CD4-positive, alpha-beta T cell treated with Interleukin-15 for 4 hours (primary cell): ENCODE measurements at places on chromosomes 6 and 20.
A peak's percentile ranks its signal among the peaks of the same experiment; 100 is the strongest.

DNA sequence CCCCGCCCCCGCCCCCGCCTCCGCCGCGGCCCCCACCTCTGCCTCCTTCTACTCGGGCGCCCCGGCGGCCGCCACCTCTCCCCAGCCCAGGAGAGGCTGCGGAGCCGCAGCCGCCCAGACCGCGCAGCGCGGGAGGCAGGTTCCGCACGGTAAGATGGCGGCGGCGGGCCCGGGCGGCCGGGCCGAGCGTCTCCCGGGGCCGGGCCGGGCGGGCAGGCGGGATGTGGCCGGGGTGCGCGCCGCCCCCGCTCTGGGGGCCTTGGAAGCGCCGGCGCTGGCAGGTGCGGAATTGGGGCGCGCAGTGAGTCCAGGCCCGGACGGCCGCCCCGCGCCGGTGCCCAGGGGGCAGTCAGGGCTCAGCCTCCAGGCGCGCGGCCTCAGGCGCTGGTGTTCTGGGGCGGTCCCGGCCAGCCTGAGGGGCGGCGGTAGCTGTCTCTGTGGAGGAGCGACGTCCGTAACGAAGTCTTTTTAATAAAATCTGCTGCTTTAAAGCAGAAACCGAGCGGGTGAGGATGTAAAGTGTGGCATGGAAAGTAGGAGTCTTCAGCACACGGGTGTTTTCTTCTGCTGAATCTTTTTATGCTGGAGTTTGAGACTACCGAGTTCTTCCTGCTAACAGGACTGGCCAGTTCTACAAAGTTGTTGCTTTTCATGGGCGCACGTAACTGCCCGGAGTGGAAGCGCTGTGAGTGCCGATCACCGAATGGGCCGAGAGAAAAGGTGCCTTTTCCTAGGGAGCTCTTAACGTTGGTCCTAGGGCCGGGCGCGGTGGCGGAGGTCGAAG, at the start of gene GID8:
Gene GID8 (plus strand): TSS at position 43 of the 784 bp plus-strand sequence. CDS start 3,356 bp downstream, outside the sequence.
- peak; percentile 35 for DNase-seq

GRCh38 chr20:38369389-38369788, 23.1 kb downstream of the LBP start:
- no peak for DNase-seq

- DNase-seq = no peak
Measured at GRCh38 chr6:65988006-65988405, 281.0 kb upstream of the EYS start.

DNA sequence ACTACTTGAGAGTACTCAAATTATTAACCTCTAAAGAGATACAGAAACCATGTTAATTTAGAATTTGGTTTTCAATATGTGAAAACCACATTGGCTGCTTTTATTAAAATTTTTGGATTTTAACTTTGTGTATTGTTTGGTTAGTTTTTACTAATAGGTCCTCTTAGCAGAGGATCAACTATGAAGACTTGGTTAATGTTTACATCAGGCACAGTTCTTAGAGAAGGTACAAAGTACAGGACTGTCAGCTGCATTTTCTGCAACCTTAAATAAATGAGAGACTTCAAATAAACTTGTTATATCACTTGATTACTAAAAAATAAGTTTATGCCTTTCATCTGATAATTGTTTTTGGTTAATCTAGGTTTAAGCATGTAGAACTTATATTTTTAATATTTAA, 89.1 kb downstream of the PHF3 start:
- DNase-seq = no peak

- no peak for DNase-seq
Measured at GRCh38 chr6:163826629-163827028, 412.1 kb downstream of the QKI start.

- DNase-seq = no peak
Measured at GRCh38 chr20:14481863-14482262, 144.5 kb upstream of the FLRT3 start.

- DNase-seq = no peak
Measured at GRCh38 chr20:12966468-12967085, 42.2 kb upstream of the SPTLC3 start.

- no peak for DNase-seq
Measured at GRCh38 chr20:1001911-1002681, at the start of gene RSPO4. Gene RSPO4 (minus strand): TSS chr20:1002311. CDS start chr20:1002164, 147 bp downstream.

DNA sequence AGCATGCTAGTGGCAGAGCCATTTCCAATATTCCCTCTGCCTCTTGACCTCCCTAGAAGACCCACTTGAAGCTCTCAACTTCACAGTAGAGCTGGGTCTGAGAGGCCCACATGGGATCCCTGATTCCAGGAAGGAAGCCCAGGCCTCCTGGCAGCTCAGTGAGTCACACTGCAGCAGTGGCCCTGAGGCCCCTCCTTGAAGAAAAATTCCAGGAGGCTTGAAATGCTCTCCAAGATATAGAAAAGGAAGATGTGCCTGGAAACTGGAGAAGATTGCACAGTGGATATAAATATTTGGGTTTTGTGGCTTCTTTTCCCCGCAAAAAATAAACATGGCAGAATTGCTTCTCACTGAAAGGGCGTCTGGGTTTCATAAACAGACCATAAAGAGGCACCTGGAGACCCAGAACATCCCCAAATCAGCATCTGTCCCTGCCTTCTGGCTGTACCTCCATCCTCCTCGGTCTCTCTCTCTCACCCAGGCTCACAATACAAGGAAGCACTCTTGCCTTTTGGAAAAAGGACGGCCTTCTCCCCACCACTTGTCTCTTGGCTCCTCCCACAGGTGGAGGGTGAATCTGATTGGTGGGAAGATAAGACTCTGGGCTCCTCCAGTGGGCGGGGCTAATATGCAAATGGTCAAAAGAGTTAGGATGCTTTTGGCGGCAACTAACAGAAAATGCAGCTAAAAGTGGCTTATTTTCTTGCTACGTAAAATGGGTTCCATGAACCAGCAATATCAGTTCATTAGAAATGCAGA, 200.0 kb upstream of the SULF2 start:
- DNase-seq = no peak

GRCh38 chr6:166836785-166837718, 119.3 kb downstream of the RNASET2 start:
- no peak for DNase-seq

DNA sequence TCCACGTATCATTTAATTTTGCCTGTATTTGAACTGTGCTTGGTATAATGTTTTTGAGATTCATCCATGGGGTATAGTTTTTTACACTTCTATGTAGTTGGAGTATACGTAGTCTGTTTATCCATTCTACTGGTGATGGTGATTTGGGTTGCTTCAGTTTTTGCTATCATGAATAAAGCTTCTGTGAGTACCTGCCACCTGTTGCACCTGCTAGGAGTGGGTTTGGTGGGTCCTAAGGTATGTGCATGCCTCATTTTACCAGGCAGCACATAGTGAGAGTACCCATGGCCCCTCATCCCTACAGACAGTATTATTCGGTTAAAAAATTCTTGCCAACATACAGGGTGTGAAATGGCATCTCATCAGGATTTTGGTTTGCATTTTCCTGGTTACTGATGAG, 92.9 kb downstream of the DNAH8 start:
- DNase-seq = no peak

DNA sequence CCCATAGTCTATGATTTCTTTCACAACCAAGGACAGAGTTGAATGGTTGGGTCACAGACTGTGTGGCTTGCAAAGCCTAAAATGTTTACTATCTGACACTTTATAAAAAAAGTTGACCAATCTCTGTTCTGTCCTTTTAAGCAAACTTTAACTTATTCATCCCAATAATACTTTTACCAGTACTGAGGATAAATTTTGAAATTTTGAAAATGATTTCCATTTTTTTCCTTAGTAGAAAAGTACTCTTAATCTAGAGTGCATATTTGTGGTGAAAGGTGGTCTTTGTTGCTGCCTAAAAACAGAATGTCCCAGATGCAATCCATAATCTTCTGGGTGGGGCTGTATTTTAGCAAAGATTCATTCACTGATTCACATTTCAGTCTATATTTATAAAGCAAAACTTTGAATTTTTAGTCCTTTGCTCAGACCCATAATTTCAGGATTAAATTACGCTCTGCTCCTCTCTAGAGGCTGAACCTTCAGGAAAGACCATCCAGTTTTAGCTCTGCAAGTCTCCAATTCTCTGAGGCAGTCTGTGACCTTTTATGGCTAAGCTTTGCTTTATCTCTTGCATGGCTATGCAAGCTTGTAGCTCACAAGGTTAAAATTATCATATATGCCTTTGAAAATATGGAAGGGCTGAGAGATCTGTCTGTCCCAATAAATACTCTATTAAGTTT, 573.5 kb downstream of the COL12A1 start:
- DNase-seq = no peak

GRCh38 chr20:4802527-4802926, 80.8 kb downstream of the PRND start:
- no peak for DNase-seq

GRCh38 chr20:50916934-50917333, 14.3 kb downstream of the ADNP start:
- no peak for DNase-seq

GRCh38 chr20:11394145-11394833, 523.4 kb upstream of the BTBD3 start:
- no peak for DNase-seq

DNA sequence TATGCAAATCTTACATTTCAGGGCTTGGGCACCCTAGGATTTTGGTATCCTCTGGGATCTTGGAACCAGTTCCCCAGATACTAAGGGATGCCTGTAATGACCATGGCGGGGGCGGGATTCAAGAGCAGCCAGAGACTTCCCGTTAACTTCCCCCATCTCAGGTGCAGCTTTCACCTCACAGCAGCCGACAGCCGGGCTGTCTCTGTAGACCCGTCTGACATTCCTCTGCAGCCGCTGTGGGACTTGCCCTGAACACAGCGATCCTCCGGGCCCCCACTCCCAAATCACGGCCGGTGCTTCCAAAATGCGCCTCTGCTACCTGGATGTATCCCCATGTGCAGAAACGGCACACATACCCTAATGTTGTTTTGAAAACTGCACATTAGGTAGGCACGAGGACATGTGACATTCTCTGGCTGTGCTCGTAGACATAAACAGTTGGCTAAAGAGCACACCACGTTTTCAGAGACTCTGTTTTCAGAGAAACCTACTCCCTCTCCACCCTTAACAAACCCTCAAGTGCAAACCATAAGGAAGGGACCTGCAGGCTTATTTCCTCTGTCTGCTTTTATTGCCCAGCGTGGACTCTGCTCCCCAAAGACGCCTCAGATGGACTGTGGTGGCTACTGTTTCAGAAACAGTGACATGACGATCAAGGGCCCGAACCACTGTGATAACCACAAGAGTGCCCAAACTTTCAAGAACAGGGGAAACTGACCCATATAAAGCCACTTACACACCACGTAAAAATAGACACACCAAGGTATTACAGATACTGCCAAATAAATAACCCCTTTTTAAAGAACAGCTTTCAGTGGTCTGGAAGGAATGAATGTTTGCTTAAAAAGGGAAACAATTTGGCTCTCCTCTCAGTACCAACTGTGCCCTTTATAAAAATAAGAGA, 72.9 kb upstream of the FOXC1 start:
- no peak for DNase-seq

DNA sequence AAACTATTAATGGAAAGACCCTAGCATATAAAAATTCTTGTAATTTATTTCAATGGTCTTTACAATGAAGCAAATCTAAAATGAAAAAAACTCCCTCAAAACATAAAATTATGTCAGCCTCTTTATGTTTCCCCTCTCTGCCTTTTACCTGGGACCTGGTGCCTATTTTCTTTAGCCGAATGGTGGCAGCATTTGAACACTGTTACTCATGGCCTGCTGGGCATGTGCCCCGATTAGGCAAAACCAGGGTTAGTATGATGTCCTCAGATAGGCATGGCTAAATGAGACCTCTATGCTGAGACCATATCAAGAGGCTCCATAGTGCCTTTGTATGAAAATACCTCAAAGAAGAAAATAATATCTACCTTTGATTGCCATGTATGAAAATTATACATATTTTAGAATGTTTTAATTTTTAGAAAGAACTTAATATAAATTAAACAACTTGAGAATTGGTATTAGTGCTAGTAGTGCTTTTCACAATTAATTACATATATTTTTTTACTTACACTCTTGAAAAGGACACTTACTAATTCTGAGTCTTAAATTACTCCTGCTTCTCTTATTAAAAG, 22.5 kb upstream of the C6orf58 start:
- peak; percentile 16 for DNase-seq

DNA sequence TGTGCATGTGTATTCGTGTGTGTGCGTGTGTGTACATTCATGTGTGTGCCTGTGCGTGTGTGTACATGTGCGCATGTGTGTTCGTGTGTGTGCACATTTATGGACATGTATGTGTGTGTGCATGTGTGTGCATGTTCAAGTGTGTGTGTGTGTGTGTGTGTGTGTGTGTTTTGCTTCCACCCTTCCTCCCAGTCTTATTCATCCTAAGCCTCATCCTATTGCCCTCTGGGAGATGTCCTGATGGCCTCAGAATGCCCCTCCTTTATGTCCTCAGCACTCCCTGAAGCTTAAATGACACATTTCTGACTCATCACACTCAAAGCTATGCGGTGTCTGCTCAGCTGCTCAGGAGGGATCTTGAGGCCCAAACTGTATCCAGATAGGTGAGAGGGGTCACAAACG, 76.6 kb upstream of the CCDC167 start:
- no peak for DNase-seq

GRCh38 chr20:41133709-41134361, 3.5 kb upstream of the PLCG1 start:
- DNase-seq = peak; percentile 47

- DNase-seq = no peak
Measured at GRCh38 chr6:111105578-111105977, 18.3 kb downstream of the SLC16A10 start.

DNA sequence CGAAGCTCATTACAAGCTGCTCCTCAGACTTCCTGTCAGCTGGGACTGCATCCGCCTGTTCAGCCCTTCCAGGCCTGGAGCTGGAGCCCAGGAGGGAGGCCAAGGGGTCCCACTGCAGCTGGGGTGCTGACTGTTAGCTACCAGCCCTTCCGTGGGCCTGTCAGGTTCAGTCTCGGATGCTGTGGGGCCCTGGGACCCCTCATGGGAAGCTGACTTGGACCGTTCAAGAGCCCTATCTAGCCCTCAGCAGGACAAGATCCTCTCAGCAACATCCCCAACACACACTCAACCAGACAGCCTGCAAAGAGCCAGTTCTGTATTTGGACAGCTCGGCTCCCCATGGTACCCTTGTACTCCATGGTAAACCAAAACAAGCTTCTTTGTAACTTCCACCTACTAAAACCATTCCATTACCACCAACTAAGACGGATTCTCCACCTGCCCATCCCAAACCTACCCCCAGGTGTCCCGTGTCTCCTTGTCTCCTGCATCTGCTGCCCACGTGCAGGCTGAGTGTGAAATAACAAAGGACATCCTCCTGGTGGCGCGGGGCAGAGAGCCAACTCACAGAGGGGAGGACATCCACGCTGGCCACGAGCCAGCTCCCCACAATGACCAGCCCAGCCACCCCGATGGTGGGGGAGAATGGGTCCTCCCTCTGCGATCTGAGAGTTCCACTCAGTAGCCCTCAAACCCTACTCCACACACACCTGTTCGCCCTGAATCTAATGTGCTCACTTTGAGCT, 111.2 kb downstream of the TAF4 start:
- DNase-seq = no peak

- peak; percentile 2 for DNase-seq
Measured at GRCh38 chr6:132354517-132355167, 46.6 kb downstream of the MOXD1 start.

- no peak for DNase-seq
Measured at GRCh38 chr6:34723203-34723602, 26.6 kb upstream of the ILRUN start.

- DNase-seq = no peak
Measured at GRCh38 chr6:146472918-146473317, 70.7 kb upstream of the RAB32 start.
